Hematopoietic multipotent progenitor cell treated with erythropoietin and hydrocortisone succinate and interleukin-3 and kit ligand, for 15 days (in vitro differentiated cells): ENCODE measurements at places on chromosomes 13 and 19.

DNA sequence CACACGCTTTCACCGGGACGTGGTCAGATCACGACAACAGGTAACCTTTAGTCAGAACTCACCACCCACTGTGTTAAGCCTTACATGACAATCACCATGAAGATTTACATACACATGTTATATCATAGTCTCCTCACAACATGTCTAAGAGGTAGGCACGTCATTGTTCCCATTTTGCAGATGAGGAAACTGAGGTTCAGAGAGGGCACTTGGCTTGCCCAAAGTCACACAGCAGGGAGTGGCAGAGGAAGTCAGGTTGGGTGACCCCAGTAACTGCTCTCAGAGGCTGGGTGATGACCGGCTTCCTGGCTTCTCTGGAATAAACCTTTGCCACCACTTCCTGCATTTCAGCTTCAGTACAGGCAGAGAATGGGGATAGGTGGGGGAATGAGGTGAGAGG, 5.3 kb downstream of the KLK10 start:
- no peak for DNase-seq

DNA sequence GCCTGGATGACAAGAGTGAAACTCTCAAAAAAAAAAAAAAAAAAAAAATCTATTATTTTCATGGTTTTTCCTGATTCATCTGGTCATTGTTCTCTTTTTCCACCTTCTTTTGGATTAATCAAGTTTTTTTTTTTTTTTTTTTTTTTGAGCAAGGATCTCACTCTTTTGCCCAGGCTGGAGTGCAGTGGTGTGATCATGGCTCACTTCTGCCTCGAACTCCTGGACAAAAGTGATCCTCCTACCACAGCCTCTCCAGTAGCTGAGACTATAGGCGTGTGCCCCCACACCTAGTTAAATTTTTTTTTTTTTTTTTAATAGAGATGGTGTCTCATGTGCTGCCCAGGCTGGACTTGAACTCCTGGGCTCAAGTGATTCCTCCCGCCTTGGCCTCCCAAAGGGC, 27.7 kb downstream of the BLOC1S3 start:
- no peak for DNase-seq

DNA sequence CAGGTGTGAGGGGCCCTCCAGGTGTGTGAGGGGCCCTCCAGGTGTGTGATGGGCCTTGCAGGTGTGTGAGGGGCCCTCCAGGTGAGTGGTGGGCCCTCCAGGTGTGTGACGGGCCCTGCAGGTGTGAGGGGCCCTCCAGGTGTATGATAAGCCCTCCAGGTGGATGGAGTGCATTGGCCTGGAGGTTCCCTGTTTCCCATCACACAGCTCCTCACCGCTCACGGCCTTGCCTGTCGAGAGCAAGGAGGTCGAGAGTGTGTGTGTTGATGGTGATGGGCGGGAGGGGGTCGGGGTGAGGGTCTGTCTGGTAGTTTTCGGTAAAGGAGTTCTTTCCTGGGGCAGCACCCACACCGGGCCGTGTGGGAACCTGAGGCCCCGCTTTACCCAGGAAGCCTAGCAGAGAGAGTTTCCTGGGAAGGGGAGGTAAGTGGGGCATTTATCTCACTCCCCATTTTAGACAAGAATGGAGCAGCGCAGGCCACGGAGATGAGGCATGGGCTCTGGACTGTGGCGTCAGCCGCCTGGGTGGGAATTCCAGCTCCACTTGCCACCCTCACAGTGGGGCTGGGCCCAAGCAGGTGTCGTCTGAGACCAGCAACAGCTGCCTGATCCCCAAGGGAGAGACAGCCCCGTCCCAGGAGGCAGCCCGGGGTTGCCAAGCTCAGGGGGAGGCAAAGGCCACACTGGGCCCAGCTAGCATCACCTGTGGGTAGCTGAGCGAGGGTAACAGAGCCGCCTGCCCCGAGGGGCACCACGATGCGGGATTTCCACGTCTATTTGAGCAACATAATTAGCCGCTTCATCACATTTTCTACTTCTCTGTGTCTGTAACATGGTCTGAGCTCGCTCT, 10.9 kb upstream of the GAS6 start:
- no peak for DNase-seq

DNA sequence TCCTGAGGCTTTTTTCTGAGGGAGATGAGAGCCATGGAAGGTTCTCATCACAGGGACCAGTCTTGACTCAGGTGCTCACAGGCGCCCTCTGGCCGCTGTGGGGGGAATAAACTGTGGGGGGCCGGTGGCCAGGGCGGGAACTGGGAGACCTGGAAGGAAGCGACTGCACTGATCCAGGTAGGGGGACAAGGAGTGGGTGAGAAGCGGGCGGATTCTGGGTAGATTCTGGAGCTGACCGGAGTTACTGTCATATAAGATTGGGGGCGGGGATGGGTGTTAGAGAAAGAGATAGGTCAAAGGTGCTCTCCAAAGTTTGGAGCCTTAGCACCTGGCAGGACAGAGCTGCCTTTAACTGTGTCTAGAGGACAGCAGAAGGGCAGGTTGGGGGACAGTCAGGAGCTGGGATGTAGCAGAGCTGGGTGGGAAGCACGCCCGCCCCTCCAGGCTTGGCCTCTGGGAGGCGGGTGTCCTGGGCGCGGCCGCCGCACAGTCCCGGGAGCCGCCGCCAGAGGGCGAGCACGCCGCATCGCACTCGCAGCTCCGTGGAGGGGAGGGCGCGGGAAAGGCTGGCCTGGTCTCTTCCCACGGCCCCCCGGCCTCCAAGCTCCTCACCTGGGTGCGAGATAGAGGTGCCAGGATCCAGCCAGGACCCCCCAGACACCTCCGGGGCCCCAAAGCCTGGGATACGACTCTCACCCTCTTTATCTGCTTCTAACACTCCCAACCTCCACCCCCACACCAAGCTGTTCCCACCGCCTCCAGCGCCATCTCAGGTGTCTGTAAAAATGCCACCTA, 4.2 kb upstream of the DAND5 start:
- DNase-seq, result peak; percentile 88

GRCh38 chr19:30626626-30626966, 254.4 kb downstream of the ZNF536 start:
- DNase-seq, result no peak

DNA sequence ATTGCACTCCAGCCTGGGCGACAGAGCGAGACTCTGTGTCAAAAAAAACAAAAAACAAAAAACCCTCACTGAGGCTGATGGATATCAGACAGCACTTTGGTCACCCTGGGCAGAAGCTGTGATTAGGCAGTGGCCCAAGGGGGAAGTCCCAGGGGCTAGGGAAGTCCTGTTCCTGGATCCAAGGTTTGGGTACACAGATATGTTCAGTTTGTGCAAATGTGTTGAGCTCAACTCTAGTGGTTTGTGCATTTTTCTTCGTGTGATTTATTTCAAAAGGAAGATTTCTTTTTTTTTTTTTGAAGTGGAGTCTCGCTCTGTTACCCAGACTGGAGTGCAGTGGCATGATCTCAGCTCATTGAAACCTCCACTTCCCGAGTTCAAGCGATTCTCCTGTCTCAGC, 12.3 kb downstream of the MEF2B start:
- DNase-seq, result no peak

GRCh38 chr13:113122550-113123225, at the start of gene F10:
TSS of gene F10 (plus strand) at chr13:113122799. CDS start at chr13:113122856, 57 bp downstream.
- DNase-seq, result no peak

- no peak for DNase-seq
Measured at GRCh38 chr13:66391322-66391721, 838.8 kb downstream of the PCDH9 start.

GRCh38 chr13:70644052-70644451, 535.8 kb upstream of the KLHL1 start:
- no peak for DNase-seq

DNA sequence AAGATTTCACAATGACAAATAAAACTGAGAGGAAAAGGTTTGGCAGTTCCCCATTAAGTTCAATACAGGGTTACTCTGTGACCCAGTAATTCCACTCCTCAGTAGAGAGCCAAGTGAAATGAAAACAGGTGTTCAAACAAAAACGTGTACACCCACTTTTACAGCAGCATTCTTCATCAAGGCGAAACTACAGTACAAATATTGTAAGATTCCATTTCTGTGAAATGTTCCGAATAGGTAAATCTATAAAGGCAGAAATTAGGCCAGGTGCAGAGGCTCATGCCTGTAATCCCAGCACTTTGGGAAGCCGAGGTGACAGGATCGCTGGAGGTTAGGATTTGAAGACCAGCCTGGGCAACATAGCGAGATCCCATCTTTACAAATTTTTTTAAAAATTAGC, 8.9 kb upstream of the GDF15 start:
- DNase-seq, result peak; percentile 9

DNA sequence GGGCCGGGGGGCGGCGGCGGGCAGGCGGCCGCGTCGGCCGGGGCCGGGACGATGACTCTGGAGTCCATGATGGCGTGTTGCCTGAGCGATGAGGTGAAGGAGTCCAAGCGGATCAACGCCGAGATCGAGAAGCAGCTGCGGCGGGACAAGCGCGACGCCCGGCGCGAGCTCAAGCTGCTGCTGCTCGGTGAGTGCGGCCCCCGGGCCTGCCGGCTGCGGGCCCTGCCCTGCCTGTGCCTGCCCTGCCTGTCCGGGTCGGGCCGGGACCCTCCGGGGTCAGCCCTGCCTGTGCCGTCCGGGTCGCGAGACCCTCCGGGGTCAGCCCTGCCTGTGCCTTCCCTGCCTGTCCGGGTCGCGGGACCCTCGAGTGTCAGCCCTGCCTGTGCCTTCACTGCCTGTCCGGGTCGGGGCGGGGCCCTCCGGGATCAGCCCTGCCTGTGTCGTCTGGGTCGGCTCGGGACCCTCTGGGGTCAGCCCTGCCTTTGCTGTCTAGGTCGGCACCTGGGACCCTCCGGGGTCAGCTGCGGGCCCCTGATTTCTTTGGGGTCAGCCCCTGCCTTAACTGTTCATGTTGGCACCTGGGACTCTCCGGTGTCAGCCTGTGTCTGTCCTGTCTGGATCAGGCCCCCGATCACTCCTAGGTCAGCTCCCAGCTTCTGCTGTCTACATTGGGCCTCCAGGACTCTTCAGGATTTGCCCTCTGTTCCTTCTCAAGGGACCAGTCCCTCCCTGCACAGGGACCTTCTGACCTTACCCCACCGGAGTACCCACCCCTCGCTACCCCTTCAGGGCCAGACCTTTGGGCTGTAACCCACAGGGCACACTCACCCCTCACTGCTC, 659 bp downstream of the GNA11 start:
- peak; percentile 40 for DNase-seq

GRCh38 chr19:39412100-39412866, at the start of gene PLEKHG2:
TSS of gene PLEKHG2 (plus strand) at chr19:39412669. CDS start at chr19:39414087, 1,418 bp downstream.
- peak; percentile 95 for DNase-seq

DNA sequence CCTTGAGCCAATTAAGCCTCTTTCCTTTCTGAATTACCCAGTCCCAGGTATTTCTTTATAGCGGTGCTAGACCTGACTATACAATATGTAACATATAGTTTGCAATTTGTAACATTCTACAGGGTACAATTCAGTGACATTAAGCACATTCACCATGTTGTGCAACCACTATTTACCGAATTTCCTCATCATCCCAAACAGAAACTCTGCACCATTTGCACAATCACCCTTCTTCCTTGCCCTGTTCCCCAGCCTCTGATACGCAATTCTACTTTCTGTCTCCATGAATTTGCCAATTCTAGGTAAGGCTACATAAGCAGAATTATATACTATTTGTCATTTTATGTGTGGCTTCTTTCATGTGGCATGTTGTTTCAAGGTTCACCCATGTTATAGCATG, 13.7 kb upstream of the SIGLEC10 start:
- no peak for DNase-seq

- no peak for DNase-seq
Measured at GRCh38 chr13:27171244-27171826, at the start of gene USP12. TSS of gene USP12 (minus strand) at chr13:27171811. CDS start at chr13:27171639, 172 bp downstream.

DNA sequence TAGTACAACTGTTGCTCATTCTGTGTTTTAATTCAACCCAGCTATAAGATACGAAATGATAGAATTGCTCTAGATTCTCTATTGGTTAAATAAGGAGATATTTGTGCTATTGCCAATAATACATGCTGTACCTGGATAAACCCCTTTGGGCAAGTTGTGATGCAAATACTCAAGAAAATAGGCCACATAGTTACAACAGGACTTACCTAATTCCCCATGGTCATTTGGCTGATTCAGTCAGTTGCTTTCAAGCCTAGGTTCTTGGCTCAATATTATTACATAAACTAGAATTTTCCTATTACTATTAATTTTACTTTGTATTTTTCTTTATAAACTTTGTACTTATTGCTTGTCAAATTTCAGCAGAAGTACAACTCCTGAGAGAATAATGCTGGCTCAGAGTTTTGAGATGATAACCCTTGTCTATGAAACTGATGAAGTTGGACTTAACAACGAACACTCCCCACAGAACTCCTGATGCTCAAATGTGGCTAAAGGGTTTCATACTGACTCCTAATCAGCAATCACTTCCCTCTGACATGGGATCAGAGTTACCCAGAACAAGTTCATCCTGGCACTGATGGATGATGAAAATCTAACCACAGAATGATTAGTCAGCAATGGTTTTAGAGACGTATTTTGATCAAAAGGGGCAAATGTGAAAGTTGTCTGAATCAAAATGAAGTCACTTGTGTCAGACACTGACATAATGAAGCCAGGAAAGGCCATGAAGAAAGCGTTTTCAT, 221.1 kb downstream of the ITGBL1 start:
- no peak for DNase-seq

DNA sequence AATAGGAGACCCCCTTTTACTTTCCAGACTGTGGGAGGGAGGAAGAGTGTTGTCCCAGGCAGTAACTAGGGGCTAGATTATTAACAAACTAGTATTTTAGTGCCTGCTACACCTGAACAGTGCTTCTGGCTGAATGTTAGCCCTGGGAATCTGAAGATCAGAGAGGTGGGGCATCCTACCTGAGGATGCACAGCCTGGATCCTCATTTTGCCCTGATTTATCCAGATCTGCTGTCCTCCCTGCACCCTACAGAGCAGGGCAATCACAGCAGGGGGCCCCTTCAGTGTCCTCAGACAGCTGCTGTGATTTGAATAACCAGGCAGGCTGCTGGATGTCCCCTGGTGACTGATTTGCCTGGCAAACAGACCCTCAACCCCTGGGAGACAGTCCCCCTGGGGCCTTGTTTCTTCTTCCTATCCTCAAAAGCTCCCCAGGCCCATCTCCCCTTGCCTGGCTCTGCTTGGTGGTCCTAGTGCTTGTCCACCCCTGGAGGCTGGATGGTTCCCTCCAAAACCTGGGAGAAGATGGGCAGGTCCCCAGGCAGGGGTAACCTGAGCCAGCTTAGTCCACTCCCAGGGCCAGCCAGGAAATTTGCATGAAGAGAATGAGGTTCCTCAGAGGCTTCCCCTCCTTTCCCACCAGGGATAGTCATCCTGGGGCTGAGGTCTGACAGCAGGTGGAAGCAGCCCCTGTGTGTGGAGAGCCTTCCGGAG, at the start of gene OVOL3:
OVOL3 (plus strand) TSS at position 657 of the 713 bp plus-strand sequence. CDS start 60 bp downstream, outside the sequence.
- no peak for DNase-seq

GRCh38 chr13:113536461-113537110, 46.1 kb upstream of the DCUN1D2 start:
- DNase-seq, result no peak

GRCh38 chr19:1471515-1472160, 7.4 kb downstream of the C19orf25 start:
- no peak for DNase-seq

- DNase-seq, result no peak
Measured at GRCh38 chr13:40275636-40276035, 390.8 kb downstream of the FOXO1 start.
